ENCODE measurements at places on chromosomes 6 and 20.
A peak's percentile ranks its signal among the peaks of the same experiment; 100 is the strongest.

DNA sequence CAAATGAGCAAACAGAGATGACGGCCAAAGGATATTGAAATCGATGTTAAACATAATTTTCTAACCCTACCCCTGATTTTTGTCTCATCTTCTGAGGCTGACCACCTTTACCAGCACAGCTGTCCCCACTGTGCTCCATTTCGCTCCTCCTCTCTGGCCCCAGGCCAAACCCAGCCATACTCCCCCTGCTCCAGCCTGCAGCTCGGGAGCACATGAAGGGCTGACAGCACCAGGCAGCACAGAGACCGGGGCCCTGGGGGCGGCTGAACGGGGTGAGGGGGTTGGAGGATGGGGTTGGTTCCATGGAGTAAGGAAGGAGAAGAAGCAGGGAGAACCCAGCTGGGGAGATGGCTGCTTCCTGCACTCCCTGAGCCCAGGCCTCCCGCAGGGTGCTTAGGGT lies 3.2 kb upstream of the NCR2 start:
- no peak for DNase-seq

- no peak for DNase-seq
These were observed 178.0 kb upstream of the SGK1 start for GRCh38 chr6:134495890-134496248.

DNA sequence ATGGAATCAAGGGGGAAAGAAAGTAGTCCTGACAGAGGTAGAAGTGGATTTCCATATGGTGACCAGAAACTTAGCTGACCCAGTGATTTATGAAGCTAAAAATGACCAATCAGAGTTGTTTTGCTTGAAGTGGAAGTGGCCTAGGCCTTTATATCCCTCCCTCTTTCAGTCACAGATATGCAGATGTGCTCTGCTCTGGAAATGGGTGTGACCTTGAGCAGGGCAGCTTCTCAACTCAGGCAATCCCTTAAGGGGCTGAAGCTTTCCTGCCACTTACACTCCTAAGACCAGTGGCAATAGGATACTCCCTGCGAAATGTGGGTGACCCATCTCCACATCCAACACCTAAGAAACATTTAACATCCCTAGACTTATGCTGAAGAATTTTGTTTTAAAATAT lies 256.6 kb downstream of the EYS start:
- DNase-seq: no peak

DNA sequence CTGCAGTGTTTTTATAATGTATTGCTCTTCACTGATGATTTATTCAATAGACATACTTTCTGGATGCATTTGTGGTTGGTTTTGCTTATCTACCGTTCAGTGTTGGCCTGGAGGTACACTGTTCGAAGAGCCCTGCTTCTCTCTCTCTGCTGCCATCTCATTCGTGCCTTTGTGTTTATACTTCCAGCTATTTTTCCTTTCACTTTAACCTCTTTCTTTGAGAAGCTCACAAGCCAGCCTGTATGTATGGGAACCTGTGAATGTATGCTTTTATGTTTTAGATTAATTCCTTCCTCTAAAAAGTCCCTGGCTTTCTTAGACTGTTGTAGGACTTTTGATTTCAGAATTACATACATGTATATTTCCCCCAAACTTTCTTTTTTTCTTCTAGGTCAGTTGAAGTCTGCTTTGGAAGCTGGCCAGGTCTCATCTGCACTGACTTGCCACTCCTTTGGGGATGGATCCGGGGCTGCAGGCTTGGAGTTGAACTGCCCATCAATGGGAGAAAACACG lies 83.0 kb downstream of the SCAND1 start:
- DNase-seq: no peak

DNA sequence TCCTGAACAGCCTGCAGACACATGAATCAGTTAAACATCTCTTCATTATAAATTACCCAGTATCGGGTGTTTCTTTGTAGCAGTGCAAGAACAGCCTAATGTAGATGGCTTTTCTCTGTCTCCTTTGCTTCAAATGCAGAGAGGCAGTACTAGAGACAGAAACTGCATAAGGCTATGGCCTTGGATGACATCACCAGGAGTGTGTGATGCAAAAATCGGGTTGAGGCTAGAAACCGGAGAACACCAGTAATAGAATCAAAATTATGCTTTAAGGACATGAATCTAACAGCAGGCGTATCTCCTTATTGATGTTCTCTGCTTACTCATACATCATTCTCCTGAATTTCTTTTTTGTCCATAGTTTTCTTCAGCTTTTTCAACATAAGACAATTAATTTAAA lies 49.3 kb upstream of the FLRT3 start:
- DNase-seq: no peak

GRCh38 chr20:60715172-60715571 lies 536.9 kb upstream of the CDH4 start:
- peak; percentile 49 for DNase-seq

DNA sequence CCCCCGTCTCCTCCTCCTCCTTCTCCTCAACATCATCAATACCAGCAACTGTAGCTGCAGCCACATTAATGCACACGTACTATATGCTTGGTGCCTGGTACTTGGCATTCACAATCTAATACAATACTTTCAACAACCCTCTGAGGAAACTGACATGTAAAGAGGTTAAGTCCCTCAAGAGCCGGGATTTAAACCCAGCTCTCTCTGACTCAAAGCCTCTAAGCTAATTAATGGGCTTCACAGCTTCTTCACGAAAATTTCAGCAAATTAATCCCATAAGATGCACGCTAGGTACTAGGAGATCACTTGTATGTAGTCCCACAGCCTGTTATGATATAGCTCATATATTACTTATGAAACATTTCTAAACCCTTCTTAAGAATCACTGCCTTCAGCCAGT lies 73.1 kb upstream of the IPCEF1 start:
- DNase-seq: no peak

DNA sequence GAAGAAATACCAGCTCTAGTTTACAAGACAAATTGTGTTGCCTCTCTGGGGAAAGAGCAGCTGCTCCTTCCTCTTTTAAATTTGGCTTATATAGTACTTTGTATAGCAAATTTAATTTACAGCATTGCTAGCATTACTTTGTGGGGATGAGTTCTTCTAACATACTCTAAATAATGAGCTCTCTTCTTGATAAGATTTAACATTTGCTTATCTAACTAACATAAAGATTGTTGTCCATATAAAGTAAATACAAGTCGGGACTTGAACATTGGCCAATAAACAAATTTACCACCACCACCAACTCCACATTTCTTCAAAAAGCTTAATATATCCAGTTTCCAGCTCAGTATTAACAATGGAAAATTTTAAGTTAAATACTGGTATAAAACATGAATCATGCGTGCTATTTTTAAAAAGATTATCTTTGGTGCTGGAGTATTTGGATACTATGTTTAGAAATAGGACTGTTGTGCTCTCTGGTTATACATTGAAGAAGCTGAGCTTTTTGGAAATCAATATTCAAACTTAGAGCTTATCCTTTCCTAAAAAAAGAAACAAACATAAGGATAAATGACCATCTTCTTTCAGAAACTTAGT lies 1146.9 kb upstream of the GJE1 start:
- no peak for DNase-seq

- DNase-seq: no peak
These were observed 114.1 kb downstream of the GRM4 start for GRCh38 chr6:34031625-34032383.

DNA sequence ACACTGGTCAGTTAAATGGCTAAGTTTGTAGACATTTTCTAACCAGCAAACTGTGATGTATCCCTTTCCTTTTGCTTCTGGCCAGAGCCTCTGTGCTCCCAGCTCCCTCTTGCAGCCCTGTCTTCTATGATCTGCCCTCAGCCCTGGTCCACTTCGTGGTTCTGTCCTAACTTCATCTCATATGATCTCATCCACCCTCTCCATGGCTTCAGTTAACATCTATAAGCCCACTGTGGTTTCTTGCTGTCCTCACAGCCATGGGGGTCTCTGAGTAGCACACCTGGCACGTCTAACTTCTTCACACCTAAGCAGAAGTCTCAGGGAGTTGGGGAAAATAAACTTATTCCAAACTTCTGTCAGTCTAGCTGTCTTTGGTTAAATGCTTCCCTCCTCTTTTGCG lies 81.8 kb downstream of the IRF4 start:
- no peak for DNase-seq

DNA sequence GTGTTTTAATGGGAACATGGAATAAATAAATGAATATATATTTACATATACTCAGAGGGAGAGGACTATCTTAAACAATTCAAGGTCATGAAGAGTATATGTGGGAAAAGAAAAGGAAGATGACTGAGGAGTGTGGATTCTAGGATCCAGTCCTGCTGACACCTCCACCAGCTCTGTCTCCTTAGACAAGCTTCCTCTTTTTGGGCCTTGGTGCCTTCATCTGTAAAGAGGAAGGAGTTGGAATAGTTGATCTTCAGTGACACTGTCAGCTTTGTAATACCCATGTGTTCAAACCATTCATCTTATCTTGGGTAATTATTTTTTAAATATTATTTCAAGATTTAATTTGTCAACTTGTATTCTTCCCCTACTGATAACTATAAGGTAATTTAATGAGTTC lies 338.0 kb downstream of the ADGRB3 start:
- no peak for DNase-seq

GRCh38 chr20:32898729-32899128 lies 40.0 kb downstream of the EFCAB8 start:
- no peak for DNase-seq

DNA sequence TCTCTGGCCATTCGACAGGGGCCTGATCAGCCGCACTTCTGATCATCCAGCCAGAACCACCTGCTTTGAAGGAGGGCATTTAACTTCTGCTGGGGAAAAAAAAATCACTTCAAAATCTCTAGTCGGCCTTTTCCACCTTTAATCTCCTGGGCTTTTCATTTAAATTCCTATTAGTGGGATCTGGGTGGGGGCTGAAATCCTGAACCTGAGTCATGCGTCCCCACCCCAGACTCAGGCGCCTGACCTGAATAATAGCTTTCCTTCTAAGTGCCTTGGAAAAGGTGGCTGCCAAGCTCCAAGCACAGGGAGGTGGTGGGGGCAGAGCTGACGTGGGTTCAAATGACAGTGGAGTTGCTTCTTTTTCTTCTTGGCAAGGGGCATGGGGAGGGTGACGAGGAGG lies 246.0 kb upstream of the EXOC2 start:
- no peak for DNase-seq

GRCh38 chr20:57484772-57485171 lies 40.2 kb downstream of the CTCFL start:
- no peak for DNase-seq

GRCh38 chr6:150894935-150895552 lies 29.5 kb downstream of the MTHFD1L start:
- DNase-seq: peak; percentile 11

DNA sequence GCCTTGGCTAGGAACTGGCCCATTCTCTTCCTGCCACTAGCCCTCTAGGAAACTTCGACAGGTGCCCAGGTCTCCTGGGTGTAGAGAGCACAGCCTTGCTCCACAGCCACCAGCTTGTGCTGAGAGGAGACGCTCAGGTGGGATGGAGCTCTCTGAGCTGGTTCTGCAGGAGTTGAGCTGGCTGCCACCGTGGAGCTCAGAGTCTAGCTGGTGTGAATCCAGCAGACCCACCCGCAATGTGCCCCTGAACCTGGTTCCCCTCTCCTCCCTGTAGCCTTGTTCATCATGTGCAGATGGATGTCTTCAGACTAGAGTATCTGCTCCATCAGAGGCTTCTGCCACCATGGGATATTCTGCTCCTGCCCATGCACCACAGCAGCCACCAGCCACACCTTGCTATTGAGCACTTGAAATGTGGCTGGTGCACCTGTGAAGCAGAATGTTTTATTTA lies 222.5 kb downstream of the SYNDIG1 start:
- no peak for DNase-seq

DNA sequence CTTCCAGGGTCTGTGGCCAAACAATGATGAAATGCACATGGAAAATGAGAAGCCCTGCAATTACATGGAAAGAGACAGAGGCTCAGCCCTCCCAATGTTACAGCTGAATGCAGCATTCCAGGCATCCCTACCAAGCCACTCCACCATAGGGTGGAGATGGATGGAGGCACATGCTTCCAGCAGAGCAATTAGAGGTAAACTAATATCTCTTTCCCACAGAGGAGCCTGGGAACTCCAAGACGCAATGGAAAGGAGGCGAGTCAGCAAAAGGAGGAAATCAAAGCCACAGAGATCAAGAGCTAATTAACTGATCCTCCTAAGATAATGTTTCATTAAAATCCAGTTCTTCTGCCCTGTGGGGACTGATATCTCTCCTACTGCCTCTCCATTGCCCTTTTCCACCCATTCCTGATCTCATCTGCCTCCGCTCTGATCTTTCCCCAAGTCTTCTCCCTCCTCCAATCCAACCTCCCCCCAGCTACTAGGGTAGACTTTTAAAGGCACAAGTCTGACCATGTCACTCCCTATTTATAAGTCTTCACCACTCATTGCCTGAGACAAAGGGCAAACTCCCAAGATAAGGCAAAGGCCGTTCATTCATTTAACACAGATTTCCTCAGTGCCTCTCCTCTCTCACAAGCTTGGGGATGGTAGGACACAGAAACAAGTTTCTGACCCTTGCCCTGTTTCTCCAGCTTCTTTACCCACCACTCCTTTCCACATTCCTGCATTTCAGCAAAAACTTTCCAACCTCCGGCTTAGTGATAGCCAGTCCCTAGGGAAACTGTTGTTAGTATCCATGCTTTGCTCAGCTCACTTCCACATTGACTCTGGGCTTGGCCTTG lies 14.3 kb upstream of the KCNB1 start:
- DNase-seq: no peak

DNA sequence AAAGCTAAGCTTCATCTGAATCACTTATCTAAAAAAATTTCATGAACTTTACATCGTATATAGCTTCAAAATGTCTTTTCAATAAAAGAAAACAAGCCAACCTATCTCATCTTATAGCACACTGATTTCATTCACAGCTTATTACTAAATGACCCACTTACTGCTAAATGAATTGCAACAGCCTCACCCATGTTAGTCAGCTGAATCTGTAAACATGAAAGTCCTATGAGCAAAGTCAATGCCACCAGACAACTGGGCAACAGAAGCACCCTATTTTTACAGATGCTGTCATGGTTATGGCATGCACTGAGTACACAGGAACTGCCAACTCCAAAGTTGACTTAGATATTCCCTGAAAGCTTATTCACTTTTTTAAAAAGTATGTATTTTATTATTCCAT lies 41.2 kb upstream of the DST start:
- no peak for DNase-seq

DNA sequence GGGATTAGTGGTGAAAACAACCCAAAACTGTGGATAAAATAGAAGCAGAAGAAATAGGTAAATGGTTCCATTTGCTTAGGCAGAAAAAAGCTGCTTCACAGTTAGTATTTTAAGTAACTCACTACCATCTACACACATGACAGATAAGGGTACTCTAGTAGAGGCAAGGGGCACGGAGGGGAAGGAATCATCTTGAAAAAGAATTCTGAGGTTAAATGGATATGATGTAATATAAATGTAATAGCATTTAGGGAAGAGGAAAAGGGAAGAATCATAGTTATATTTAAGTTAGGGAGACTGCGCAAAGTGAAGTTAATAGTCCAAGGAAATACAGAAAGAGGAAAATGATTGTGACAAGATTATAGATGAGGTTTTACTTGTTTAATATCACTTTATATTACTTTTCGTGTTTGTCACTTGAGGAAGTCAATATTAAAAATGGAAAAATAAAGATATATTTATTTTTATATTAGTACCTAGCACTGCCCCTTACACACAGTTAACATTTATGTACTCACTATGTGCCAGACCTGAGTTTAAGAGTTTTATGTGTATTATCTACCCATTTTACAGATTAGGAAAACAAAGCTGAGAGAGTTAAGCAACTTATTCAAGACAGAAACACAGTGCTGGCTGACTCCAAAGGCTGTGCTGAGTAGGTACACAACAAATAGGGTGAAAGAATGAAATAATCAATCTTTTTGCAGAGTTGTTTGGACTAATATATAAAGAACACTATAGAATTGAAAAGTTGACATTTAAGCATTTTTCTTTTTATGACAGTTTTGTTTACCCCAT lies 128.1 kb downstream of the REV3L start:
- DNase-seq: no peak
